Activated CD4-positive, alpha-beta T cell treated with anti-CD3 and anti-CD28 coated beads, Interleukin-2, Interleukin-6, amounts not matched to agents 100 ng/mL and 50 ng/mL, durations not matched to agents 16 hours and 8 hours (primary cell): ENCODE measurements at places on chromosomes 16 and 17.

GRCh38 chr16:69286941-69287713 lies 24.0 kb upstream of the VPS4A start:
- DNase-seq: peak; percentile 67

- no peak for DNase-seq
These were observed 1.1 kb downstream of the VASN start for GRCh38 chr16:4372578-4373355.

DNA sequence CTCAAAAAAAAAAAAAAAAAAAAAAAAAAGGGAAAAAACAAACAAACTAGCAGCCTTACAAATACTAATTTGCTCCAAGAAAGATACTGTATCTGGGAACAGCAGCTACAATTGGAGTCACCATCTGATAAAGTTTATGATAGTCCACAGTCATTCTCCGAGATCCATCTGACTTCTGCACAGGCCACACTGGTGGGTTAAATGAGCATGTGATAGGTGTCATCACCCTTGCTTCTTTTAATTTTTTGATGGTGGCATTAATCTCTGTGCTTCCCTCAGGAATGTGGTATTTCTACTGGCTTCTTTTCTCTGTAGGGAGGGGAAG lies 49.6 kb downstream of the BCL7C start:
- DNase-seq: no peak

- DNase-seq: no peak
These were observed 36.0 kb upstream of the KLHDC4 start for GRCh38 chr16:87801679-87802259.

- DNase-seq: no peak
These were observed 46.1 kb upstream of the KCNJ2 start for GRCh38 chr17:70123193-70123592.

DNA sequence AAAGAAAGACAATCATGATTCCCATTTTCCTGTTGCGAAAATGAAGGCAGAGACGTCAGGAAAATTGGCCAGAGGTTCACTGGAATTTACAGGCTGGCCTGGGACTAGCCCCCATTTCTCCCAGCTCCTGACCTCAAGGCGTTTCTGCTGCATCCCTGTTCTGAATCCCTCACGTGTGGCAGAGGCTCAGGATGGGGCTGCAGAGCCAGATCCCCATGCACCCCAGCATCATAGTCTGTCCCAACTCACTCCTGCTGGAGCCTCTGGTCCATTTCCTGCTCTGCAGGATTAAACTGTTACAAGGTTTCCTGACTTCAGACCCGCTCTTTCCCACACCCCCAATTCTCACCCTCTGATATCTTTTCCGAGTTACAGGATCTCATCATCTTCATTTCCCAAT lies 2.9 kb downstream of the GPRC5B start:
- no peak for DNase-seq

- DNase-seq: no peak
These were observed 15.7 kb upstream of the WFDC1 start for GRCh38 chr16:84278968-84279367.

DNA sequence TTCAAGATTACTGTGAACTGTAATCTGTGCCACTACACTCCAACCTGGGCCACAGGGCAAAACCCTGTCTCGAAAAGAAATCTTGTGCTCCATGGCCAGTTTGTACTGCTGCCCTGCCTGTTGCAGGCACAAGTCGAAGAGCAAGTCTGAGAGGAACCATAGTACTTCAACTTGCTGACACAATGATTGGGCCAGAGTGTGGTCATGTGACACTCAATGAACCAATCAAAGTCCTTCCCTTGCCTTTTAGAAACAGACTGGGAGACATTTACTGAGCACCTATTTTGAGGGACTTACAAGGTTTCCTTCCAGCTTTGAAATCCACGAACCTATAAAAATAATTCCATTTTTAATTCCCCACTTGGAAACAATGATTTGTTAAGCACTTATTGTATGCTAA lies 39.8 kb upstream of the TMC5 start:
- no peak for DNase-seq

DNA sequence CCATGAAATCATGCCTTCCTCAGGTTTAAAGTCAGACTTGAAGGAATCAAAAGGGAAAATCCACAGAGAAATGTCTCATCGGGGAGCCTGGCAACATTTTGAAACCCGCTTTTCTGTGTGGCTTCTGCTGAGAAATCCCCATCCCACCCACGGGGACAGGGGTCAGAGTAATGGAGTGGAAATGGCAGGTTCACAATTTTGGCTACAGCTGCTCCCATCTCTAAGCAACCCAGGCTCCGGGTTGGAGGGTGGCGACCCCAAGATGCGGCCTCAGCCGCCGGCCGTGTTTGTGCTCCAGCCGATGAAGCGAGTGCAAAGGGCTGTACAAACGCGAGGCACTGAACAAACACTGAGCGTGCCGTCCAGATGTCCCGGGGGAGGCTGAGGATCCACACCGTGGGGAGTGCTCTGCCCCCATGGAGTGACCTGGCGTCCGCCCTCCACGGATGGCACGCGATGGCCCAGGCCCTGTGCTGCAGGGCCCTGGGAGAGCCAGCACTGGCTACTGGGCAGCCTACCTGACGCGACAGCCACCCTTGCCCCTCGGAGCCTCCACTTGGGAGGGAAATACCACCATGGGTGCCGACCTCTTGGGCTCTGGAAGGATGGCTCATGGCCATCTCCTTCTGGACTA lies 22.2 kb downstream of the SLC43A2 start:
- no peak for DNase-seq

DNA sequence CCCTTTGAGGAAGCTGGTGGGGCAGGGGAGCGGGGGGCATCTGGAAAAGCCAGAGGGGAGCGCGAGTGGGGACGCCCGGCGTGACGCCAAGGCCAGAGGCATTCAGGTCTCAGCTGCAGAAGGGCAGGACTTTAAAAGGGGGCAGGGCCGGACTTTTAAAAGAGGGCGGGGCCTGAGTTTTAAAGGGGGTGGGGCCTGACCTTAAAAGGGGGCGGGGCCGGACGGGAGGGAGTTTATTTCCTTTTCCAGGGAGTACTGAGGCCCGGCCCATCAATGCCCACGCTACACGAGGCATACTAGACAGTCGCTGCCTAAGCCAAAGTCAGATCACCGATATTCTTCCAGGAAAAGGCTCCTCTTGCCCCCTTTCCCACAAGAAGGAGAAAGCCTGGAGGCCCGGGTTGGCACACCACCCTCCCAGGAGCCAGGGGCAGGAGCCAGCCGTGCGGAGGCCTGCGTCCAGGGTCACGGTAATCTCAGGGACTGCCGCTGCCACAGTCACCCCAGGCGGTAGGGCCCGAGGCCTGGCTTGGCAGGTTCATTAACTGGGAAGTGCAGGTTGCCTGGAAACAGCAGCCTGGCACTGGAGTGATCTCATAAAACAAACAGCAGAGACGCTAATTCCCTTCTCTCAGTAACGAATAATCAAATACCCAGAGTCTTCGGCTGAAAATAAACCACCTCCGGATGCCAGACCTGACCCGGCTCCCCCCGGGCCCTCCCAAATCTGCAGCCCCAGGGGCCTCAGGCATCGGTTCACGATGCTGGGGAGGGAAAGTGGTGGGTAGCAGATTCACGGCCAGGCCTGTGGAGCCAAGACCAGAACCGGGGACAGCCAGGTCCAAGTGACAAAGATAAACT lies 90.7 kb downstream of the TIMM22 start:
- no peak for DNase-seq

DNA sequence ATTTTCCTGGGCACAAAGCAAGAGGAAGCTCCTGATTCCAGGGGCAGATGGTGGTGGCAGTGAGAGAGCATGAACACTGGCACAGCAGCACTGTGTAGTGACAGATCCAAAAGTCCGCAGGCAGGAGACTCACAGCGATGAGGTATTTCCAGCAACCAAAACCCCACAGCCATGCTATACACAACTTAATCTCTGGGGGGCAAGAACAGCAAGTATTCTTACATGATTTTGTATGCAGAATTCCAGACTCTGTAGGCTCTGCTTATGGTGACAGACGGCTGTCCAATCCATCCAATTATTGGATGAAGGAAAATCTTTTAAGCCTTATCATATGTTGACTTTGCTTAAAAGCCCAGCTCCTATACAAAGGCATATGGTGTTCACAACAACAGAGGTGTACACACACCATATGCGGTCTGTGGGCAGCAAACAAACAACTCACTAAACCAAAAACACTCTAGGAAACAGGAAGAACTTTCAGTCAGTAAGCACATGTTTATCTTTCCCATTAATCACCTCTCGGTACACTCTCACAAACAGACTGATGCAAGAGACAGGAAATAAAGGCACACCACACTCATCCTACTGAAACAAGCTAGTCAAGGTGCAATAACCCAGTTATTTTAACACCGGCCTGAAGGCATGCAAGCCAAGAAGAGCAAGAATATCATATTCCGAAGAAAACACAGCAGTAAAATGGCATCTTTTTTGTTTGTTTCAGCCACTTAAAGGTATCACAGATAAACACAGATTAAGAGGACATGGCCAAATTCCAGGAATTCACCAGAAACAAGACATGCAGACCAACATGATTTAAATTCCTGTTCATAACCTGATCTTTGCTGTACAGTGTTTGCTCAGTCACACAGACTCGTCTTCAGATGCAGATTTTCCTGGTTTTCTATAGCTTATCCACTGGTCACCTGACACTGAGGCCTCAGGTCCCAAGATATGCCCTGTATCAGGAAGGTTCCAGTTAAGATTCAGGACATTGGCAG lies 47.8 kb downstream of the ERN1 start:
- DNase-seq: peak; percentile 85

DNA sequence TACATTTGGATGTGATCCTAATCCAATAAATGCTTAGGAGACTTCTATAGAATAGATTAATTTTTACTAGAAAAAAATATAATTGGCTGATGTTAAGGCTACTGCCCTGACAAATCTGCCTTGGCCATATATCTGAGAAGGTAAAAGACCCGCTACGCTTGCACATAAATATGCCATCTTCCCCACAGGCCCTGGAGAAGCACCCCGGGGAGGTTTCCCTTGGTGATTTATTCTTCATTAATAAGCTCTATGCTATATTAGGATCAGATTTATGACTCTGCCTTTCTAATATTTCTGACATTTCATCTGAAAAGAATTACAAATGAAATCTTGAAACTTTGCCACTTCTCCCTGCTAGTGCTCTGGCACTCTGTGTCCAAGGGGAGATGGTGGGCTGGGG lies 27.4 kb upstream of the MEOX1 start:
- no peak for DNase-seq
